ENCODE measurements at places on chromosomes 1 and 21.

DNA sequence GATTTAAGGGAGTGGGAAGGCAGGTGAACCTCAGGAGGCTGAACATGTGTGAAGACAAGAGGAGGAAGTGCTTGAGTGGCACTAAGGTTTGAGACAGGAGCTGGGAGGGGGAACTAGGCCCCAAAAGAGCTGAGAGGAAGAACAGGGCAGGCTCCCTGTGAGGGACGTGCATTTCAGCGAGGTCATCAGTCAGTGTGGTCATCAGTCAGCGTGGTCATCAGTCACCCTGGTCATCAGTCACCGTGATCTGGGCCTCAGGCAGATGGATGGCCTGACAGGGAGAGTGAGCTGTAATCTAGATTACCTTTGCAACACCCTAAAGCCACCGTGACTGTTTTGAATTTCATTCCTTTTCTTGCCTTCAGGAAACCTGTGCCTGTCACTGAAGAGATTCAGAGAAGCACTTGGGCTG, 29.1 kb downstream of the VTCN1 start:
- no peak for DNase-seq

GRCh38 chr1:162954824-162955223, 93.8 kb upstream of the CCDC190 start:
- no peak for DNase-seq

- DNase-seq = no peak
Measured at GRCh38 chr21:33938381-33938780, 22.8 kb upstream of the ATP5PO start.

DNA sequence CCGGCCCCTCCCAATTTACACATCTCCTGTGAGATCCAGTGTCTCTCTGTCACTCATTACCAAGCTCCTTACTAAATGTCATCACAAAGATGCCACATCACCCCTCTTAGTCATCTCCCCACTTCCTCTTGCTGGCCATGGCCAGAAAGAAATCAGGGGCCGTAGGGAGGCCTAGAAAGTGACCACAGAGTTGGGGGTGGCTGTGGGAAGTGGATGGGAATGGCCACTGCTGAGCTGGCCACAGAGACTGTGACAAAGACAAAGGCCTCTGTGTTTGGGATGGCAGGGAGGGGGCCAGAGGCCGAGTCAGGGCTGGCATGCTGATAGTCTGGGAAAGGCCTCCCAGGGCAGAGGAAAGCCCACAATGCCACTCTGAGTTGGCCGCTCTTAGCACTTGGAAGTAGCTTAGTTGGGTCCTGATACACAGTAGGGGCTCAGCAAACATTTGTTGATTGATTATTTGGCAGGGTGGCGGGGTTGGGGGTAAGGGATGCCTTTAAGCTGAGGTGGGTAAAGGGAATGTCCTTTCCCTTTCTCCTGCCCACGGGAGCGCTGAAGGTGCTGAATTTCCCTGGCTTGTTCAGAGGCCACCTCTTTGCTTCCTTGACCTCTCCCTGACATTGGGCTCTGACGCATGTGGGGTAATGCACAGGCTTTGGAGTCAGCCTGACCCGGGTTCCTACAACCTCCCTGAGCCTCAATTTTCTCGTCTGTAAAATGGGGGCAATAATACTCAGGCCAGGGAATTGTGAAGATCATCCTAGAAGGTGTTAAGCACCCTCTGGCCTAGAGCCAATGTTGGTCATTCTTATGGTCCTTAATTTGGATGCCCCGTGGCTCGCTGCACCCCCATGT, 13.2 kb downstream of the NAV1 start:
- DNase-seq = no peak

- DNase-seq = no peak
Measured at GRCh38 chr1:33429332-33429731, 1.6 kb downstream of the PHC2 start.

All from tongue (tissue), 3 donors.